ENCODE measurements at places on chromosomes 3 and 15.
A peak's percentile ranks its signal among the peaks of the same experiment; 100 is the strongest.

DNA sequence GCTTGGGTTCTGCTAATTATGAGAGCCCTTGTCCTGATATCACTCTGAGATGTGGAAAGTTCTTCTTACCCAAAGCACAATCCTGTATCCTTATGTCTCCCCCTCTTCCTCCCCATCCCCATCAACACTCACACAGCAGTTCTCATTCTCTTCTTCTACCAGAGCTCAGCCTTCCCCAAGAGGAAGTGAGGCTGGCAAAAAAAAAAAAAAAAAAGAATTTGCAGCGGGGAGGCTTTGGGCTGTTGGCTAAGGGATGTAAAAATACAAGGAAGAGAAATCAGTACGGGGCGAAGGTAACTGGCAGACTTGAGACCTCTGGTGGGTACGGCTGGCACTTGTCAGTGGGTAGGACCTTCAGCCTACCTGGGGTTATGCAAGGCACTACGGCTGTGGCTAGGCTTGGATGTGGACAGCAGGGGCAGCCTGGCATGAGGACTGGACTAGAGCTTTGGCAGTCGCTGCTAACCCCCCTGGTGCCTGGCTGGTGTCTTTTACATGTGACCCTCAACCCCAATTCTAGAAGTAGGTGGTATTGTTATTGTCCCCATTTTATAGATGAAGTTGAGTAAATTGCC is 5.4 kb downstream of the VIPR1 start:
- peak; percentile 72 for DNase-seq

DNA sequence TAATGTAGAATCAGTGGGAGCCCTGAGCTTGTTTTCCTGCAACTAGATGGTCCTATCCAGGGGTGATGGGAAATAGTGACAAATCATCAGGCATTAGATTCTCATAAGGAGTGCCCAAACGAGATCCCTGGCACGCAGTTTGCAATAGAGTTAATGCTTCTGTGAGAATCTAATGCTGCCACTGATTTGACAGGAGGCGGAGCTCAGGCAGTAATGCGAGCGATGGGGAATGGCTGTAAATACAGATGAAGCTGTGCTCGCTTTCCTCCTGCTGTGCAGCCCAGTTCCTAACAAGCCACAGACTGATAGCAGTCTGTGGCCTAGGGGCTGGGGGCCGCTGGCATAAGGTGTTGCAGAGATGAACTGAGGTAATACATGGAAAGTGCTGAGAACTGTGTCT is 28.3 kb upstream of the TMEM42 start:
- no peak for DNase-seq

- no peak for DNase-seq
Observed at GRCh38 chr15:33655488-33655887, 312.8 kb upstream of the CHRM5 start.

DNA sequence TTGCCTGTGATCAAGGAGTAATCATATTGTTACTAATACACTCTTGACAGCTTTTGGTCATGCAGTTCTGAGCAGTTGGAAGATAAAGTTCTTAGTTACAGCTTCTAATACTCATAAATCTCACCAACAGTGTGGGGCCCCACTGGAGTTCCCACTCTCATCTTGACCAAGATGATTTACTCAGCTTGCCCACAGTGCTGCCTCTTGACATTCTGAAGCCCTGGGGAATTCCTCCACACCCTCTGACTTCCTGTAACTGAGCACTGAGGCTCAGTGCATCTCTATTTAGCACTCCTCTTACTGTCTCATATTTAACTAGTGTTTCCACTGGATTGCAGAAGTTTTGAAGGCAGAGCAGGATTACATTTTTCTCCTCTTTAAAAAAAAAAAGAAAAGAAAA is 1.9 kb upstream of the ARL6IP5 start:
- DNase-seq: peak; percentile 73

DNA sequence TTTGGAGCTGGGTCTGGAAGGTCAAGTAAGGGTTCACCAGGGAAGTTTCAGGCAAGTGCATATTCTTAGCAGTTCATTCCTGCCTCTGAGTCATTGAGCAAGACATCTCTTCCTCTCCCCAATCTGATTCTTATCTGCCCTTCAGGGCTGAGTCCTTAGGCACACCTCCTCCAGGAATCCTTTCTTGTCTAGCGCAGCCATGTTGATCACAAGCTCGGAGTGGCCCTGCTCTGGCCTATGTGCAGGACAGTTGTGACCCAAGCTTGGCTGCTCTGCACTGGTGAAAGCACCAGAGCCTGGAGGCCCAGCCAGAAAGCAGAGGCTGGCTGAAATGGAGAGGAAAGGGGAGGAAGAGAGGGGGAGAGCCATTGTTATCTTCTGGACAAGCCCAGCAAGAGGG is 30.9 kb upstream of the MRPS22 start:
- DNase-seq: no peak

- no peak for DNase-seq
Observed at GRCh38 chr15:52349052-52349700, 53.6 kb upstream of the MYO5C start.

GRCh38 chr15:34682674-34683073 is 72.1 kb downstream of the GJD2 start:
- no peak for DNase-seq

DNA sequence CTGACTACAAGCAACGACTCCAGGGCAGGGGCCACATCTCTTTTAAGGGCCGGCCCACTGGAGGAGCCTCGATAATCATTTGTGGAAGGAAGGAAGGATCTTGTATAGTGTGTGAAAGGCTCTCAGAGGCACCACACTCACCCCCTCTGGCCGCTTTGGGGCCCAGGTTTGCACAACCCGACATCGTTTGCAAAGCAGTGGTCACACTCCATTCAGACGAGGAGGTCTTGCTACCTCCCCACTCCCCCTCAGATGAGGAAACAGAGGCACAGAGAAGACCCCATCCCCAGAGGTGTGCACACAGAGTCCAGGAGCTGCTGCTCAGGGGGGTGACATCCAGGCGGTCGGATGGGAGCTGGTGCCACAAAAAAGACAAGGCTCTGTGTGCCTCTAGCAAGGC is 29.6 kb downstream of the IQSEC1 start:
- DNase-seq: no peak

- DNase-seq: no peak
Observed at GRCh38 chr3:110767838-110768237, 303.8 kb upstream of the NECTIN3 start.

GRCh38 chr15:63288778-63289378 is 11.5 kb downstream of the APH1B start:
- DNase-seq: peak; percentile 86

DNA sequence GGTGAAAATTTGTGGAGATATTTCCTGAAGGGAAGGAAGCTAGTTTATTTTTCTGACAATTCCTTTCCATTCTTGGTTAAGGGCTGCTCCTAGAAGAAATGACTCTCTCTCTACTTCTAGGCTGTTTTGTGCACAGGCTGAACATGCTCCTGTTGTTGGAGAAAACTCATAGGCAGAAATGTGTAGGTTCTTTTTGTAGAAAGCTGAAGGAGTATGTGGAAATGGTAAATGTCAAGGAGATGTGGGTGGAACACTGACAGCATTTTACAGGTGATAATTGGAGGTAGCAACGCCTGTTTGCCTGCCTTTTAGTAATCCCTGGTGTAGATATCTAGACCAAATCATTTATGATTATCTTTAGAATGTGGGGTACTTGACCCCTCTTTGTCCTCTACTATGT is 322.2 kb upstream of the TBC1D5 start:
- DNase-seq: no peak

GRCh38 chr3:60246361-60246760 is 1004.9 kb downstream of the FHIT start:
- DNase-seq: no peak

DNA sequence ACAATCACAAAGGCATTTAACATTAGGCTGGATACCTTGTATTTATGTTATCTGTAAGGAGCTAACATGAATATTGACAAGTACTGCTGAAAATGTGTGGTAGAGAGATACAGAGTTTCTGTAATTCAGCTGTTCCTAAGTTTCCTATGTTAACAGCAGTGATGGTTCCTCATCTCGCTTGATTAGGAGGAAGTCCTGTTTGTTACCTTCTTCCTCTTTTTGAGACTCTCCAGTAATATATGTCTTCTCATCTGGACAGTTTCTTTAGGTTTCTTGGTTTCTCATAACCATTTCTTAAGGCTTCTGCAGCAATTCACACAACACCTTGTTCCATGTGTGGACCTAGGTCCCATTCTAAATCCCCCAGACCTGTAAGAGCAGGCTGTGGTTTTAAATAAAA is 11.4 kb upstream of the PEX5L start:
- peak; percentile 49 for DNase-seq

- no peak for DNase-seq
Observed at GRCh38 chr3:184231671-184232070, 2.3 kb downstream of the VWA5B2 start.

- DNase-seq: no peak
Observed at GRCh38 chr3:150150633-150151032, 179.9 kb upstream of the PFN2 start.

DNA sequence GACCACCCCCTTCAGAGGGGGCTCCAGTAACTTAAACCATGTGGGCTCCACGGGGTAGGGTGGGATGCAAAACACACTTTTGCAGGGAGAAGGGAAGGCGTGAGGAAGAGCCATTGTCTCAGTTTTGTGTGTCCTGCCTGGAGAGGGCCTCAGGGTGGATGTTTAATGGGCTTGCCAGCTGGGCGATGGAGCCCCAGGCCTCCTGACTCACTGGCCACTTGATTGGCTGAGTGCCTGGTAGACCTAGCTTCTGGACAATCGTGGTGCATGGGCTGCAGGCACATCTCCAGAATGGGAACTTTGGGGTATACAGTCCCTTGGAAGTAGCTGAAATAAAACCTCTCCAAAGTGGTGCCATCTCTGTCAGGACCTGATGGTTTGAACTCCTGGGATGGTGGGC is 118.3 kb upstream of the MRPS22 start:
- DNase-seq: no peak

GRCh38 chr3:190325923-190326322 is 3.7 kb upstream of the CLDN1 start:
- DNase-seq: no peak

- DNase-seq: peak; percentile 100
Observed at GRCh38 chr15:64381000-64381751, at the start of gene PCLAF. Gene PCLAF (minus strand): TSS chr15:64381441. CDS start chr15:64381371, 70 bp downstream.

DNA sequence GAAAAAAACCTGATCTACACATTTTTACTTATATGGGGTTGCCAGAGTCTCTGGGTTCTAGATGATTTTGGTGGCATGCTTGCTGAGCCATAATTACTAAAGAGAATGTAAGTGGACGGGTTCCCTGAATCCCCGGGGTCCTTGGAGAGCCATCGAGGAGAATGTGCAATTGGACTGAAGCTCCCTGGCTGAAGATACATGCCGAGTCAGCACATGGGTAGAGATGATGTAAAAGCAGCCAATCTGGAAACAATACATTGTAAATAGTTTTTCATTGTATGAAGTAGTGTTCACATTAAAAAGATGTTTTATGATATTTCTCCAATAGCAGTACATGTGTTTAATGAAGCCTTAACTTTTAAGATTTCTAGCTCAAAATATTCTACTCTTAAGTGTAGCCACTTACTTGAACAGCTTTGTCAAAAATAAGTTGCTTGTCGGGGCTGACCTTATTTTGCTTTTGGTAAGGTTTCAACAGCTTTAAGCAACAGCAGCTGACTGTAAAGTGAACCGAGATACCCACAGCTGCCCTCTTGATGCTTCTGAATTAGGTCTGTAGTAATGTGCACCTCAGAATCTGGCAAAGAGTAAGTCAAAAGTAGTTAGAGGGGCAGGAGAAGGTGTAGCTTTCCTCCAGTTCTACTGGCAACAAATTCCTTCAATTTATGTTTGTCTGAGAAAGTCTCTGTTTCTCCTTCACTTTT is 205.7 kb downstream of the PLCL2 start:
- DNase-seq: no peak

DNA sequence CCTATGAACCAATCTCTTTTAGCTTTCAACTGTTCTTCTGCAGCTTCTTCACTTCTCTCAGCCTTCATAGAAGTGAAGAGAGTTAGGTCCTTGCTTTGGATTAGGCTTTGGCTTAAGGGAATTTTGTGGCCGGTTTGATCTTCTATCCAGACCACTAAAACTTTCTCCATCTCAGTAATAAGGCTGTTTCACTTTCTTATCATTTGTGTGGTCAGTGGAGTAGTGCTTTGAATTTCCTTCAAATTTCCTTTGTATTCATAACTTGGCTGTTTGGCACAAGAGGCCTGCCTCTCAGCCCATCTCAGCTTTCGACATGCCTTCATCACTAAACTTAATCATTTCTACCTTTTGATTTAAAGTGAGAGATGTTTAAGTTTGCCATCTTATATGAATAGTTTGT is 21.7 kb downstream of the DZIP1L start:
- DNase-seq: no peak

DNA sequence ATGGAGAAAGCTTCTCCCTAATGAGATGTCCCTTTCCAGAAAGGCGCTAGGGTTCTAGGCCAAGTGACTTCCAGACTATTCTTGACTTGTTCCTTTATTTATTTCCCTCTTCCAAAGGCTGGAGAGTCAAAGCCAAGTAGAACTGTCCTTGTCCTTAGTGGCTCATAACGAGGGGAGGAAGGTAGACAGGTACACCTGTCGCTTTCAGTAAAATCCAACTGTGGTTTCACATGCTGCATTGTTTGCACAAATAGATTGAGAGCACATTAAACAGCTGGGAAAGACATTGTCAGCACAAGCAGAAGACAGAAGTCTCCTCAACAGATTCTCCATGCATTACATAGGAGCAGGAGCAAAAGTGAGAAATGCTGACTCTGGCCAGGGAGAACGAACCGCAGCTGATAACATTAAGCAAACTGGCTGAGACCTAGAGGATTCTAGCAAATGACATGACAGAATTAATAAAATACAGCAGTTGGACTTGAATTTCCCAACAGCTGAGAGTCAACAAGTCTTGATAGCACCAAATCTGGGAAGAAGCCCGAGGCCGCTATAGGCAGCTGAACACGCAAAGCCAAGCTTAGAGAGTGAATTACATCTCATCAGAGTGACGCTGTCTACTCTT is 227.7 kb downstream of the TLE3 start:
- no peak for DNase-seq

DNA sequence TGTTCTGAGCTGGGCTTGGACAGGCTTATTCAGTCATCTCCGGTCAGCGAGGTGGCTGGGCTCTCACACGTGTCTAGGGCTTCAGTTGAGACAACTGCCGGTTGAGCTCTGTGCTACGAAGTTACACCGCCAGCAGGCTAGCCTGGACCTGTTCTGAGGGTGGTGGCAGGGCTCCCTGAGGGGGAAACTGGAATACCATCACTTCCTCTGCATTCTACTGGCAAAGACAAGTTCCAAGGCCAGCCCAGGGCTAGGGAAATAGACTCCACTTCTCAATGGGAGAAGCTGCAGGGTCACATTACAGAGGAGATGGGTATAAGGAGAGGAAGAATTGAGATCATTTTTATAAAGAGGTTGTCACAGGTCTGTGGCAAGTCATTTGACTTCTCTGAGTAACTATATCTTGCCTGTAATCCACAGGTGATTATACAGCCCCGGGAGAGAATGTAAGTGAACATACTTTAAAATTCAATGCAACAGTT is 106.8 kb upstream of the IL12A start:
- DNase-seq: peak; percentile 54

- no peak for DNase-seq
Observed at GRCh38 chr3:125675791-125676190, 80.5 kb upstream of the OSBPL11 start.

DNA sequence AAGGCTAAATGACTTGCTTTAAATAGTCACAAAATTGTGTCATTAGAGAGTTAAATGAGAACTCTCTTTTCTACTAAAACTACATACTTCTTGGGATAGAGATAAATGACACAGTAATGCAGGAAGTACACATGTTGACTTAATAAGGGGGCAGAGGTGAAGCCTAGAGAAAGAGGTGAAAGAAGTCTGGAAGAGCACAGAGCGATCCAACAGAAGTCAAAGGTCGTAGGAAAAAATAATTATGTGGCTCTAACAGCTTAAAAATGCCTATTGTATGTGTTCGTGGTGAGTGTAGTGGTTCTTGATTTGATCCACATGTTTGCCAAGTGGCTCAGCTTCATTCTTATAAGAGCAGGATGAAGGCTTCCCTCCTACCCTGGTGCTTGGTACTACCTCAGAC is 61.7 kb downstream of the TMEM212 start:
- DNase-seq: no peak
